ENCODE measurements at places on chromosomes 7 and 10. TPM values are rescaled to one million over a fixed set of nuclear protein-coding genes. Genes with fewer than 3 reads are reported as not detected.

DNA sequence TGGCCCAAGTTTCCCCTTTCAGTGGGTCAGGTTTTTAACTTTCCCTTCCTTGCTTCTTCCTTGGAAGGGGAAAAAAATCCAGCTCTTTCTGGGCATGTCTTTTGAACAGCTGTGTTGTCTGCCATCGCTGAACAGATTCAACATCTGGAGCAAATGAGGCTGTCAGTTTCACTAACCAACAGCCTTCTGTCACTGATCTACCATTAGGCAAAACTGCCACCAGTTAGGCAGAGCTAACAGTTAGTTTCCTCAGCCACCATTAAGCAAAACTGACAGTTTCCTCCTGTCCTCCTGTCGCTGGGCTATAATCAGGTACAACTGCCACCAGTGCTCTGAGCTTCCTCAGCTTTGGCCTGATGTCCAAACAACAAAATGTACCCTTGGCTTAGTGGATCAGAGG lies 81.9 kb downstream of the NPTX2 start:
- ATAC-seq: no peak

GRCh38 chr7:39623732-39624441 lies 515 bp downstream of the RALA start:
- peak; percentile 76 for ATAC-seq

Gene ORC5
- total RNA-seq: 45.3 TPM

DNA sequence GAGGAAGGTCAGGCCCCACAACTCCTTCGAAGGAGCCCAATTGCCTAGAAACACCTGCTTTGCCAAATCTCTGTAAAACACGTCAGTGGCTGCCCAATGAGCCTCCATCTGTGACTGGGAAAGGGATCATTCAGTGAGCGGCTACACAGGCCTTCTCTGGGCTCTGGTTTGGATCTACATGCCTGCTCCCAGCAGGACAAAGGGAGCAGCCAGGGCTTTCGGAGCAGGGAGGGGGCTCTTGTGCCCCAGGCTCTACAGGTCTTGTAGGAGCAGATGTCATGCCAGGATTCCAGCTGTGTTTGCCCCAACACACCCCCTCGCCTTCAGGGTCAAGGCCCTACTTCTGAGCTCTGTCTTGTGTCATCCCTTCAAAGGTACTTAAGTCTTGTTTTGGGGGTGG lies 73.5 kb downstream of the CLEC2L start:
- ATAC-seq: no peak

GRCh38 chr10:20936396-20936795 lies 39.3 kb upstream of the NEBL start:
- no peak for ATAC-seq

- no peak for ATAC-seq
These were observed 64.8 kb upstream of the AHR start for GRCh38 chr7:17233603-17234002.

Measured in gastroesophageal sphincter (tissue), 4 donors.